ENCODE measurements at places on chromosomes 13 and 19.

GRCh38 chr13:92739306-92739818 is 487.2 kb upstream of the GPC6 start:
- DNase-seq: no peak

GRCh38 chr13:36302289-36302688 is 4.7 kb upstream of the CCDC169 start:
- DNase-seq: no peak

DNA sequence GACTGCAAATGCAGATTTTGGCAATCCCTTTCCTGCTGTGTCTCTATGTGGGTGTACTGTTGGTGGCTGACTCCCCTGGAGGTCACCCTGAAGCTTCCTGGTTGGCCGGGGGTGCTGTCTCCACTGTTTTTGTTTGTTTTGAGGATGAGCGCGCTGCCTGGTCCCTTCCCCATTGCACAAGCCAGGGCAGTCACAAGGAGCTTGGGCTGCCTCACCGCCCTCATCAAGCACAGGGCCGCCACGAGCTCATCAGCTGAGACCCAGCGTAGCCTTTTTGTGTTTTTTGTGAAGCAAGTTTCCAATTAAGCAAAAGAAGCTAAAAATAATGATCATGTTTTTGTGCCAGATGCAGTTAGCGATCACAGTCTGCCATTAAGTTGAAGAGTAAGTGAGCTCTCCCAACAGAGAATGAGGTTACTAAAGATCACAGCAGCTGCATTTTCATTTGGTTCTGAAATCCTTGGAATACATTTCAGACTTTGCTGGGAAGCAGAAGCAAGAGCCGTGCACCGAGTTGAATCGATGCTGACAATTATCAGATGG is 57.8 kb downstream of the GGACT start:
- peak; percentile 65 for DNase-seq

GRCh38 chr13:97512732-97513131 is 78.8 kb downstream of the RAP2A start:
- no peak for DNase-seq

DNA sequence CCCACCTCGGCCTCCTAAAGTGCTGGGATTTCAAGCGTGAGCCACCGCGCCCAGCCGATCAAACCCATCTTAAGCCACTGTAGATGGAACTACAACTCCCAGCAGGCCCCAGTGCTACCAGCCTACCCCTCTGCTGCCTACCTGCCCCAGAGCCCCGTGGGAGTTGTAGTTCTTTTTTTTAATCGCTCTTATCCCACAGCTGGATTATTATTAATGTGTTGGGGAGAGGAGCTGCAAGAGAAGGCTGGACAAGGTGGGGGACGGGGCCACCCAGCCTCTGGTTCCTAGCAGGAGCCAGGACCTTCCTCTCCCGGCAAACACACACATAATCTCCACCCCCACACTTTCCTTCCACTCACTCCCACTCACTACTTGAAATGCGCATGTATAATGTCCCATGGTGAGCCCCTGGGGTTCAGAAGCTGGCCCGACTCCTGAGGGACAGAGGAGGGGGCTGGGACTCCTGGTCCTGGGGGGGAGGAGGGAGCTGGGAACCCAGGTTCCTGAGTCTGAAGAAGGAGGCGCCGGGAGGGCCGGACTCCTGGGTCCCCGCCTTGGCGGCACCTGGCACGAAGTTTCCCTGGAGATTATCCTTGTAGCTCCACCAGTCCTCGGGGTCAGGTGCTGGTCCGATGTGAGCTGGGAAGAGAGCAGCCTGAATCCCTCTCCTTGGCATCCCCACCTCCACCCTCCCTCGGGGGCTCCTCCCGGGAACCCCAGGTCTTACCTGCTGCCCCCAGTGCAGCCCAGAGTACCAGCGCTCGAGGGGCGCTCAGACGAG is 958 bp downstream of the CA11 start:
- no peak for DNase-seq
